ENCODE measurements at places on chromosomes 4 and X.

DNA sequence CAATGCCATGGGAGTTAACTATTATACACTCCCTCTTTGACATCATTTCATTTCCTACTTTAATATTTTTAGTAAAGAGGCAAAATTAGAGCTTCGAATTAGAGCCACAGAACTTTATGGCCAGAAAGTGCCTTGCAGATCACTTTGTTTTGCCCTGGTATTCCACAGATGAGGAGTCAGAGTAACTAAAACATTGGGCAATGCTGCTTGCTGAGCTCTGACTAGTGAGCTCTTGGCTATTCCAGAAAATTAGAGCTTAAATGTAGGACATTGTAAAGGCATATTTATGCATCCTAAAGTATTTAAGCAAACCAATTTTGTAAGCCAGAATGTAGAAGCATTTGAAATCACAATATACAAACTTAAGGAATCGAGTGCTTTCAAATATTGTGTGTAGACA lies 6.3 kb upstream of the ZNF827 start:
- DNase-seq = no peak

DNA sequence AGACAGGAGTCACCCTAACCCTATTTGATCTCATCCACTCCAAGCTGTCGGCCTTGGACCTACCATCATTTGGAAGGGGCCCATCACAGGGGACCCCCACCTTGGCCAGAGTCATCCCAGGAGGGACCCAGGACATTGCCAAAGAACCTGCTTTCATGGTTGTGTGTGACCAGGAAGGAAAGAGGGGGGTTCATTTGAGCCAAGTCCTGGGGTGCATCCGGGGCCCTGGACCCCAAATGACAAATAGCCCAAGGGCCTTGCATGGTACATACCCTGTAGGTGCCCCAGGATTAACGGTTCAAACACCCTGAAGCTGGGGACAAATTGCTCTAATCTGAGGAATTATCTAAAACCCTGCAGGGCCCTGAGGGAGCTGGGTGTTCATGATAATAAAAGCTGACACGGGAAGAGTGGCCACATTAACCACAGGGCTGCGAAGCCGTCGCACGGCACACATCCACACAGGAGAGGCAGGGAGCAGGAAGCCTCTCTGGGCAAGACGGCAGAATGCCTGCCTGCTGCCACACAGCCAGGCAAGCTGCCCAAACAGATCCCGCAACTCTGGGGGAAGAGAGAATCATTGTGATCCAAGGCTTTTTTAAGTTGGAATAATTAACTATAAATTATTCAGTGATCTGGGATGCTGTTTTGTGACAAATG lies 28.2 kb upstream of the PPP2R2C start:
- DNase-seq = no peak

DNA sequence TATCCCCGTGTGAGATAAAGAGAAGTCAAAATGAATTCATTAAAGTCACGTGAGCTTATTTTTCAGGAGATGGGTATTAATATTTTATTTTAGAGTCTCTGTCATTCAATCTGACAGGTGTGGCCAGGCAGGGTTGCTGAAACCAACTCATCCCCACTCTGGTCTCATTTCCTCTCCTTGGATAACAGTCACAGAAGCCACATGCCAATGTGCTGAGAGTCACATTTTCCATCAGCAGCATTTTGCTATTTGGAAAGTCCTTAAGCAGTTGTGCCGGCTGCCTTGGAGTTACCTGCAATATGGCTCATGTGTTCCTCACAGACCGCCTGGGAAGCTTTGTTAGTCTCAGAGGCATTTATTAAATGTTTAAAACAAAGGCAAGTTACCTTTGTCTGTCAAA lies 302.3 kb downstream of the DCHS2 start:
- no peak for DNase-seq

GRCh38 chr4:107037199-107037584 lies 1.1 kb upstream of the DKK2 start:
- no peak for DNase-seq

- DNase-seq = no peak
Observed at GRCh38 chr4:39908284-39908683, 69.4 kb downstream of the PDS5A start.

DNA sequence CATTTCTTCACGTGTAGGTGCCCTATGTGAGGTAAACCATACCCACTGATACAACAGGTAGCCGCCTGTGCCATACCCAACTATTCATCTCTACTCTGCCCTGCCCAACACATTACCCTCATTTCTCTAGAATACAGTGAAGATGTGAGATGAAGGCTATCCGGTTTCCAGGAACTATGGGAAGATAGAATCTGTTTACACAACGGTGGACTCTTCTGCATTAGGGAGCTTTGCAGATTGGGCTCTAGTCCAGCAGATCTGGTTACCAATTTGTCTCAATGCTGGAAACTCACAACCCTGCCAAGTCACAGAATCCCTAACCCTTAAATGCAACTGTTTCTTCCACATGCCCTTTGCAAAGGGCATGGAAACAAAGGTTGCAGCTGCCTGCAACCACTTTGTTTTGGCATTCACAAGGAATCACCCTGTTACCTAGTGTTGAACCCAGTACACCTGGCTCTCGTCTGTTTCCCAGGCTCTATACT lies 6.4 kb upstream of the SLAIN2 start:
- DNase-seq = no peak

- DNase-seq = no peak
Observed at GRCh38 chr4:71266090-71266794, 72.6 kb upstream of the SLC4A4 start.

DNA sequence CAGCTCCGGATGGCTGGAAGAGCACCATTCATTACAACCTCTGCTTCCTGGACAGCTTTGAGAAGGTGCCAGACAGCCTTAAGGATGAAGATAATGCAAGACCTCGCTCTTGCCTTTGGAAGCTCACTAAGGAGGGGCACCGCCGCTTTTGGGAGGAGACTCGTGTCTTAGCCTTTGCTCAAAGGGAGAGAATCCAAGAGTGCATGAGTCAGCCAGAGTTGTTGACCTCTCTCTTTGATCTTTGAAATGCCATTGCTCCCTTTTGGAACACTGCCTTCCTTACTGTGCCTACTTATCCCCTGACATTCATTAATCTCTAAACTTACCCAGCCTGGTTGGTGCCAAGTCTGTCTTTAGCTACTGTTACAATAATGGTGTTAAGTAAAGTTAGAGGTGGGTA lies 1.2 kb downstream of the FOXR2 start:
- no peak for DNase-seq

GRCh38 chr4:10033191-10033881 lies 12.0 kb upstream of the SLC2A9 start:
- no peak for DNase-seq

DNA sequence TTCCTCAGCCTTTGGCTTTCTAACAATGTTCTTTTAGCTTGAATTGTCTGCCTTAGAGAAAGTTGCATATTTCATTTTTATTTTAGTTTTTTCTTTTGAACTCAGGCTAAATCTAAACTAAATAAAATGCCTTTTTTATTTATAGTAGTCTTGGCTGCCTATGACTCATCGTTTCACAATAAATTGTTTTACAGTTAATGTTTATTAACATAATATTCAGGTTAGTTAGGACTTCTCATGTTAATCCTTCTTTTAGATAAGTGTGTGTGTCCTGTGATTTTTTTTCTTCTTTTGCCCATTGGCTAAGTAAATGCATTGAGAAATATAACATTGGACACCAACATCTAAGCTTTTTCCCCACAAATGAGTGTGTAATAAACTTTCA lies 1.6 kb downstream of the RP2 start:
- DNase-seq = no peak

DNA sequence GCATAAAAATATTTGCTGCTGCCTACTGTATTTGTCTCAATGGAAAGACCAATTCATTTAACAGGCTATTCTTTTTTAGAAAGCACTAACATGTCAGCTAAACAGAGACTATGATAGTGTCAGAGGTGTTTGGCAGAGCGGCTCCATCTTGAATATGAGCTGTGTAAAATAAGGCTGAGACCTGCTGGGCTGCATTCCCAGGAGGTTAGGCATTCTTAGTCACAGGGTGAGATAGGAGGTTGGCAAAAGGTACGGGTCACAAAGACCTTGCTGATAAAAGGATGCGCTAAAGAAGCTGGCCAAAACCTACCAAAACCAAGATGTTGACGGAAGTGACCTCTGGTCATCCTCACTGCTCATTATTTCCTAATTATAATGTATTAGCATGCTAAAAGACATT lies 41.8 kb downstream of the NPY5R start:
- DNase-seq = no peak

GRCh38 chrX:118360429-118361125 lies 14.7 kb downstream of the WDR44 start:
- DNase-seq = no peak

GRCh38 chrX:43065978-43066377 lies 288.0 kb upstream of the PPP1R2C start:
- no peak for DNase-seq

GRCh38 chr4:144584428-144584827 lies 61.5 kb upstream of the HHIP start:
- no peak for DNase-seq

Data from activated naive CD4-positive, alpha-beta T cell treated with Interleukin-2 at 50 U/mL for 16 hours (primary cell).